ENCODE measurements at places on chromosomes 16 and 17. TPM values are rescaled to one million over a fixed set of nuclear protein-coding genes. Genes with fewer than 3 reads are reported as not detected.

Gene INCA1
- 1.3 TPM for total RNA-seq

Gene DHX38
- 51.9 TPM for total RNA-seq

Gene HCRT
- total RNA-seq, result 0.25 TPM

Gene SOX8
- total RNA-seq, result 1.4 TPM

Gene DNAH2
- 0.01 TPM for total RNA-seq

Gene MYH2
- total RNA-seq, result not detected

Data from A549 treated with CORT108297 at 1 μM for 4 hours (cell line).